ENCODE measurements at places on chromosomes 7 and 10.

- DNase-seq: no peak
Observed at GRCh38 chr7:66769833-66770512, 29.4 kb downstream of the RABGEF1 start.

DNA sequence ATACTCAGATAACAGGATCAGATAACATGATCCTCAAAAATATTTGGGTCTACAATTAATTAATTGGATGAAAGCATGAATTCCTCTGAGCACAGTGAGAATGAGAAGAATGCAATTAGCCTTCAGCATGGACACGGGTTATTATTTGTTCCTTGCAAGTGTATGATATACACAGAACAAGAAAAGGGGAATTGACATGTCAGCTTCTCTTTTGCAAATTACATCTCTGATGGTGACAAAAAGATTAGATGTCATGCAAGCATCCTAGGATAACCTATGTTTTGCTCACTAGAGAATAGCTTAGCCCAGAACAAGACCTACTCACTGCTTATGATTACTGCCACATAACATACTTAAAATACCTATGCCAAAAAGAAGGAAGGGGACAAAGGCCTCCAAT lies 120.3 kb downstream of the ABLIM1 start:
- DNase-seq: no peak

DNA sequence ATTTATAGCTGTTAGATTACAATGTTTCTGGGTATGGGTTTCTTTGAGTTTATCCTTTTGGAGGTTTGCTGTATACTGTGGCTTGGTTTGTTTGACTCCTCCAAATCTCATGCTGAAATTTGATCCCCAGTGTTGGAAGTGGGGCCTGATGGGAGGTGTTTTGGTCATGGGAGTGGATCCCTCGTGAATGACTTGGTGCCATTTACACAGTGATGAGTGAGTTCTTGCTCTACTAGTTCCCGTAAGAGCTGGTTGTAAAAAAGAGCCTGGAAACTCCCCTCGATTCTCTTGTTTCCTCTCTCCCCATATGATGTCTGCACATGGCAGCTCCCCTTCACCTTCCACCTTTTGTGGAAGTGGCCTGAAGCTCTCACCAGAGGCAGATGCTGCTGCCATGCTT lies 324.1 kb downstream of the C7orf25 start:
- no peak for DNase-seq

GRCh38 chr7:152459724-152460251 lies 24.0 kb upstream of the KMT2C start:
- no peak for DNase-seq

GRCh38 chr7:32126843-32127242 lies 56.6 kb upstream of the PDE1C start:
- DNase-seq: no peak

DNA sequence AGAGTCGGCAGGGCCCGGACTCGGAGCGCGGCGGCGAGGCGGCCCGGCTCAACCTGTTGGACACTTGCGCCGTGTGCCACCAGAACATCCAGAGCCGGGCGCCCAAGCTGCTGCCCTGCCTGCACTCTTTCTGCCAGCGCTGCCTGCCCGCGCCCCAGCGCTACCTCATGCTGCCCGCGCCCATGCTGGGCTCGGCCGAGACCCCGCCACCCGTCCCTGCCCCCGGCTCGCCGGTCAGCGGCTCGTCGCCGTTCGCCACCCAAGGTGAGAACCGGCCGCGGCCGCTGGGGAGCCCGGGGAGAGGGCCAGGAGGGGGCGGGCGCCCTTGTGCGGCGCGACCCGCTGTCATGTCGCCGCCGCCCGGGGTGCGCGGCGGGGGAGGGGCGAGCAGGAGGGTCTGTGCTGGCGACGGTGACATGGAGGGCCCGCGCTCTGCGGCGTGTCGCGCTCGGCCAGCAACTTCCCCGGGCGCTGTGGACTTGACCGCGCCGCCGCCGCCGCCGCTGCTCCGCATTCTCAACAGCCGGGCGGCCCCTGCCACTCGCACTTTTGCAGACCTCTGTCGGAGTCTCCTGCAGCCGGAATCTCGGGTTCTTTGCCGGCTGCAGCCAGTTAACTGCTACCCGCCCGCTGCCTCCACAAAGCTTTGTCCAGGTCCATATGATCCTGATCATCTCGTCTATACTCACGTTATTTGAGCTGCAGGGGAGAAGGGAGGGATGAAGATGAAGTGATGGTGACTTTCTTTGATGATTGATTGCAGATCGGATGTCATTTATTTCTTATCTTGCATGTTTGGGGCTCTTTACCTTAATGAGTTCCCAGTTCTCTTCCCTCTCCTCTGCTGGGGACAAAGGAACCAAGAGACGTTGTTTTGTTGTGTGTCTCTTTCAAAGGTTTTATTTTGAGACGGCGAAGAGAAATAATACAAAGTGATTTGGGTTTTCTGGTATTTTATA lies 869 bp downstream of the TRIM24 start:
- DNase-seq: no peak

GRCh38 chr10:6748981-6749635 lies 169.0 kb upstream of the PRKCQ start:
- no peak for DNase-seq

DNA sequence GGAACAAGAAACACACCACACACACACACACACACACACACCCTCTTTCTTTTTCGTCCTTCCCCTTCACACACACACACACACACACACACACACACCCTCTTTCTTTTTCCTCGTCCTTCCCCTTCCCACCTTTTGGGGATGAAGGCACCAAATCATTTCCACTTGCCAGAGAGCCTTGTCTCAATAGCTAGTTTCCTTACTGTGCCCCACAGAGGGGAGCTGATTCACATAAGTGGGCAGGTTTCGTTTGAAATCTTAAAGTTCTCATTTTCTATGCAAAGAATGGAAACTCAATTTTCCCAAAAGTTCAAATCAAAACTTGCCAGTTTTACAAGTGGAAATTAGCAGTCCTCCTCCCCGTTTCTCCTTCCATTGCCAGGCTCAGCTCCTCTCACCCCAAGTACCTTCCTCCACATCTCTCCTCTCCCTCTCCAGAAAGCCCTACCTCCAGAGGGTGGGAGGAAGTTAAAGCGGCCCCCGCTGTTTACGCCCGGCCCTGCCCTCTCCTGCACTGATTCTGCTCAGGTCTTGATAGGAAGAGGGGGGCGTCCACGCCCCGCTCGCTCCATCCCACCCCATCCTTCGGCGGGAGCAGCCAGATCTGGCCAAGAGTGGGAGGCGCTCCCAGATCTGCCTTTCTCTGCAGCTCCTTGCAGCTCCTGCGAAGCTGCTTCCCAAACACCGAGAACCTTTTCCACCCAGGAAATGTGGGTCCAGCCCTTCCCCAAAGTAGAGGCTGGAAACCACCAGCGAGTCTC lies 1.3 kb downstream of the CTTNBP2 start:
- no peak for DNase-seq

DNA sequence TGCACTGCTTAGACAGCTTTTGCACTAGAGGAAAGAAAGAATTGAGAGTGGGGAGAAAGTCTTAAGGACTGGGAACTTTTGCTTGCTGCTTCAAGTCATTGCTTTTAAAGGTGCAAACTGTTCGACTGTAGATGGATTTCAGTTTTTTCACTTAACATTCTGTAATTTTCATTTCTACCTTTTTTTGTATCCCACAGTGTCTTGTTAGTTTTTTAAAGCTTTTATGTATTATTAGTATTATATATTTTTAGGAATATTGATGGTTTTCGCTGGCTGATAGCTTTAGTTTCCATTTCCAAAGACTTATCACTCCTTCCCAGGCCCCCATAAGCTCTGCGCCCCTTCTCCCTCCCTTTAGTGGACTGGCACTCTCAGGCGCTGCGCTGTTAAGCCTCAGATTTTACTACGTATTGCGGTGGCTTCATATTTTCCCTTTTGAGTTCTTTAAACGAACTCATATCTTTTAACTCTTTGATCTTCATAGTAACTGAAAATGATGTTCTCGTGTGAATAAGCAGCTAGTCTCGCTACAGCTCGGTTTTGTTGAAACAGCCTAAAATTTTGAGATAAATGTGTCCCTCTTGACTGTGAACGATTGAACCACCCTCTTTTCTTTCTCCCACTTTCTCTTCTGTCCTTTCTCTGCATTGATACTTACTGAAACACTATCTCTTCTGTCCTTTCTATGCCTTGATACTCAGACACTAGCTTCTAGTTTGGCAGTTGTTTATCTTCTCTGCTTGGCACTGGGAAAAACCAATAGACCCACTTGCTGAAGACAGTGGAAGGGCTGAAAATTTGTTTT lies 2.5 kb upstream of the ETV1 start:
- DNase-seq: no peak
